ENCODE measurements at places on chromosomes 11 and 22.
A peak's percentile ranks its signal among the peaks of the same experiment; 100 is the strongest.

DNA sequence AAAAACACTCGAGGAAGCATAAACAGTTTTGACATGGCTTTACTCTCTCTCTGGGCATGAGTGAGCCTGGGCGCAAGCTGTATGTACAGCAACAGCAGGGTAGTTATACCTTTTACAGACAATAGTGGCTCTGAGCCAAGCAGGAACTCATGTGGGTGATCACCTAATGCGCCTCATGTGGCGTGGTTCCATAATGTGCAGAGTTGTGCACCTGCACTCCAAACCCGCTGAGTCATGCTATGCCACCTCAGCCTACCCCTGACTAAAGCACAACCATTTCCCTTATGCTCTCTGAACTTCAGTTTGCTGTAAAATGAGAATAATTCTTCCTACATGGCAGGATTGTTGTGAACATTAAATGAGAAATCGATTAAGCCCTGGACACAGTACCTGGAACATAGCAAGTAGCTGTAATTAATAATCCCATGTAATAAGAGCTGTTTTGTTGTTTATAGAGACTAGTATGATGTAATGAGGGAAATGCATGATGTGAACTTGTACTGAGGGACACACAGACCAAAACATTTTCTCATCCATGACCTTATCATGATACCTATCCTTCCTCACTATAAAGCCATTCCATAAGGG, 71.6 kb downstream of the CCDC34 start:
- DNase-seq: no peak

GRCh38 chr11:19253153-19253745, 12.5 kb upstream of the E2F8 start:
- no peak for DNase-seq

- no peak for DNase-seq
Measured at GRCh38 chr11:57131080-57131790, 50.5 kb upstream of the LRRC55 start.

GRCh38 chr11:84518631-84519183, 1108.4 kb downstream of the DLG2 start:
- DNase-seq: no peak

GRCh38 chr11:33709466-33709865, 8.8 kb upstream of the C11orf91 start:
- DNase-seq: no peak

DNA sequence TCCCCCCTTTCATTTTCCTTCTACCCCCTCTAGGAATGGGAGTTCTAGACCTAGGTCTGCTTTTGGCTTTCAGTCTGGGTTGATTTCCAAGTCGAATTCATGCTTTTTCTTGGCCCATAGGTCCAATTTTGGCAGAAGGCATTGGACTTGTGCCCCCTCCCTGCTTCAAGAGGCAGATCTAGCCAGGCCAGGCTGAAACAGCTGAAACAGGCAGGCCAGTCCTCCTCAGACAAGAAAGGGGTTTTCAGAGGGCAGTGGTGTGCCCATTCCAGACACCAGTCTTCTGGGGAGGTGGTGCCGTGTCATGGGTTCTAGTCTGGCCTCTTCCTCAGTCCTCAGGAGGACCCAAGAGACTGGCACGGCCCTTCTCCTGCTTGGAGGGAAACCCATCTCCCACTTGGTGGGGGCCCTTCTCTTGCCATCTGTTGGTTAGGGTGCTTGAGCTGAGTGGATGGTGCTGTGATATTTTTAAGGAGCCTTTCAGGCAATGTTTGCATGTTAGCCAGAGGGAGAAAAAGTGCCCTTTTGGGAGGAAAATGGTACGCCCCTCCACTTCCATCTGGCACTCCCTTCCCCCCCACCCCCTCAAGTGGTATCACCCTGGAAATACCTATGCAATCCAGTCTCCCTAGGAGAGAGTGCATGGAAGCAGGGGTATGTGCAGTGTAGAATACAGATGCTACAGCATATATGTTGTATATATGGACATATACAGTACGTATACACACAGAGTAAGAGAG, 53.6 kb downstream of the SYT13 start:
- DNase-seq: no peak

DNA sequence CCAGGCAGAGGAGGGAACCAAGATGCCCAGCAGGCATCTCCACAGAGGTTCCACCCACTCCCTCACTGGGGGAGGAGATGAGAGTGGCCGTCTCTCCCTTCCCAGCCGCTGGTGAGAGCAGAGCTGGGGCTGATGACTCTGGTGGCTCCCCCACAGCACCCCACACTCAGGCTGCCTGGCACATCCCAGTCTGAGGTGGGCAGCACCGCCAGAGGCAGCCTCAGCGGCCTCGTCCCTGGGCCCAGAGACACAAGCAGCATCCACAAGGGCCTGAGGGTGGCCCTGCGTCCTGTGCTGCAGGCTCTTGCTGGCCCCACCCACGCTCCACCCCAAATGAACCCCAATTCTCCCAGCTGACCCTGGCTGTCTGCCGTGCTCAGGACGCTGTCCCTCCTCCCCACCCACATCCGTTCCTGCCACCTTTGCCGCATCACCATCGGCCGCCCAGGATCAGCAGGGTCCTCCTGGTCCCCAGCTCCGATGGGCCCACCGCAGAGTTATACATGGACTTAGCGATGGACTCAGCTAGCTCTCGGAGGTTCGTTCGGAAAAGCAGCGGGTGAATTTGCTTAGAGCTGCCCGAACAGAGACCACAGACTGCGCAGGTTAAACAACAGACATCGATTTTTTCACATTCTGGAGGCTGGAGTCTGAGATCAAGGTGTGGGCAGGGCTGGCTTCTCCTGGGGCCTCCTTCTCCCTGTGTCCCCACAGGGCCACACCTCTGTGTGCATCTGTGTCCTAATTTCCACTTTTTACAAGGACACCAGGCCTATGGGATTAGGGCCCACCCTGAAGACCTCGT, 20.2 kb upstream of the CTSD start:
- DNase-seq: no peak

DNA sequence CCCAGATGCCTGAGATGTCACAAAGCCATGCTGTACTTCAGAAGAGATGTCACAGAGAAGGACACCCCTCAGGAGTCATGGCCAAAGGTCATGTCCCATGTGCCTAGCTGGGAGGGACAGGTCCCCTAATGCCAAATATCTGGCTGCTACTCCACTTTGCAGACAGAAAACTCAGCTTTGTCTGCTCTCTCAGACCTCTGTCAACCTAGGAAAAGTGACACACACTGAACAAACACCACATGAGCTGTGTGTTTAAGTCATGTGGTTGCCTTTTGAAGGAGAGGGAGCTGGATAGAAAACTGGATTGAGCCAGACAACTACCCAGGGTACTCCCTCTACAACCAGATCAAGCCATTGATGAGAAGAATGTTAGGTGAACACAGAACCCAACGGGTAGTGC, 3.5 kb downstream of the TRIM66 start:
- DNase-seq: no peak

DNA sequence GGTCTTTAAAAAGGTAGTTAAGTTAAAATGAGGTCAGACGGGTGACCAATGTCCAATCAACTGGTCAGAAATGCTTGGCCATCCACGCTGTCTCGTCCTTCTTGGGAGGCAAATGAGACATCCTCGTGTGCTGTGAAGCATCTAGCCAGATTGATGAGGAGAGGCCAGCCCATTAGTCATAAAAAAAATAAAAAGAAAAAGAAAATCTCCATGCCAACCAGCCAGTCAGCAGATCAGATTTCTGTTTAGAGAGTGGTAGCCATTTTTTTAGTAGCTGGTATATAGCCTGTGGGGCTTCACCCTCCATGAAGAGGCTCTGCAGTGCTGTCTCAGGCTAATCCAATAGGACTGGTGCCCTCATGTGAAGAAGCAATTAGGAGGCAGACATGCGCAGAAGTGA, 343.1 kb upstream of the SYN3 start:
- DNase-seq: no peak

- no peak for DNase-seq
Measured at GRCh38 chr22:20798974-20799373, 25.1 kb downstream of the SERPIND1 start.

- peak; percentile 30 for DNase-seq
Measured at GRCh38 chr11:14249121-14249963, 109.6 kb downstream of the RRAS2 start.

DNA sequence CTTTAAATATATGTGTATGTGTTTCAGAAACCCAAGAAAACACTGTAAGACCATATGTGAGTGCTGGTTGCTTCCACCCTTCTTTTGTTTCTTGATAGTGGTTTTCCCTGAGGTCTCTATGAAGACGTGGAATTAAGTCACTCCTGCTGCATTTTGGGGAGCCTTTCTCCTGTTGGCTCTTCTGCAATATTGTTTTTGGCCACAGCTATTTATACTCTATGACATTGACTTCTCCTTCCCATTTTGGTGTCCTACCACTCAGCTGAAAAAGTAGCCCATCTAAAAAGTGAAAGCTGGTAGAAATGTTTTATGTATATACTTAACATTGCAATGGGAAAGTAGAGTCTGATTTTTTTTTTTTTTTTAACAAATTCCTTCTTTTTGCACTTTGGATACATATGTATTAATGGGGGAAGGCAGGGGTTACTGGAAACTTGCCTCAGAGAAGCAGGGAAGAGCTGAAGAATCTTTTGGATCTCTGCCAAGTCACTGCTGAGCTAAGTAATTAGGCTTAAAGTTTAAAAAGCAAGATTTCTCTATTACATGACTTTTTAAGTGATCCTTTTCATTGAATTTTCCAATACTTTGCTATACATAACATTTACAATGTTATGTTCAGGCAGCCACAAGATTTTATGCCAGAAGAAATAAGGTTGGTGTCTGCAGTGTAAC, 1.8 kb downstream of the TTC17 start:
- peak; percentile 60 for DNase-seq

DNA sequence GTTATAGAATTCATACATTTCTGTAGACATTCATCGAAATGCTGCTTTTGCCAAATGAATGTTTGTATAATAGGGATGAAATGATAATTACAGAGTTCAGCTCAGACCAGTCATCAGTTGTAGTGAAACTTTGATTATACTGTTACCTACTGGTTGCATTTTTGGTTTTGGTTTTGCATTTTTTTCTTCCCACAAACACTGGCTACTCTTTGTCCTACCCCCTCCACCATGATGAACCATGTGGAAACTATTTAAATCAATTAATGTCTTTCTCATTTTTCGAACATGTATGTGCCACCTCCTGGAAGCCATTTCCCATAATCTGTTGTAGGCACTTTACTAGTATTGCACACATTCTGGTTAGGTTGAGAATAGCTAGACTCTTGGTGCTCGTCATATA, 75.3 kb upstream of the MTNR1B start:
- no peak for DNase-seq

DNA sequence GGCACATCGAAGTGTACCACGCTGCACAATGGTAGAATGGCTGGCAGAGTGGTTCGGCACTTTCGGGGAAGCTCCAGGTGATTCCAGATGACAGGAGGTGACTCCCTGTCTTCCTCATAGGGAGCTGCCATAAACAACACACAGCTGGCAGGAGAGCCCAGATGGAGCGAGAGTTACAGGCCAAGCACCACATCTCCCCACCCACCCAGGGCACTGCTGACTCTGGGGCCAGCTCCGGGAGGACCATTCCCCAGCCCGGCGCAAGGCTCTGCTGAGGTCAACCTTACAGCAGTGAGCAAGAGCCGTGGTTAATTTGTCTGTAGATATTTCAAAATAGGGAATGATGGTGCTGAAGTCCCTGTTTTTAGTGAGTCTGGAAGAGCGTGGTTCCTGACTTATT, 78.8 kb upstream of the HMGXB4 start:
- no peak for DNase-seq

DNA sequence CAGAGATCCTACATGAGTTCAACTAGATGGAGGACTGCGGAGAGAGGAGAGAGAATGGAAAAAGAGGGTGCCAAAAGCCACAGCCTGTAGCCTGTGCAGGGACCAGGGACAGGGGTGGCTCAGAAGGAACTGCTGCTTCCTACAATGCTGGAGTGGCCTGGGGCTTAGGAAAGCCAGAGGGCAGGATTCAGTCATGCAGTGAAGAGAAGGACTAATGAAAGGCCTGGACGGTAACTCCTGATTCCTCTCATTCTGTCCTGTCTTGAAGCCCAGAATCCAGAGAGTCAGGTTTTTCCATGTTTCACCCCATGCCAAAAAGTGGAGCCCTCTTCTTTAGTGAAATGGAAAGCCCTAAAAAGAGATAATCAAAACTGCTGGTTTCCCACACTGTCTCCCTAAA, 48.4 kb upstream of the INCENP start:
- DNase-seq: no peak

- no peak for DNase-seq
Measured at GRCh38 chr11:67273260-67273990, 7.2 kb downstream of the GRK2 start.

GRCh38 chr11:22472306-22472705, 134.1 kb downstream of the SLC17A6 start:
- no peak for DNase-seq

DNA sequence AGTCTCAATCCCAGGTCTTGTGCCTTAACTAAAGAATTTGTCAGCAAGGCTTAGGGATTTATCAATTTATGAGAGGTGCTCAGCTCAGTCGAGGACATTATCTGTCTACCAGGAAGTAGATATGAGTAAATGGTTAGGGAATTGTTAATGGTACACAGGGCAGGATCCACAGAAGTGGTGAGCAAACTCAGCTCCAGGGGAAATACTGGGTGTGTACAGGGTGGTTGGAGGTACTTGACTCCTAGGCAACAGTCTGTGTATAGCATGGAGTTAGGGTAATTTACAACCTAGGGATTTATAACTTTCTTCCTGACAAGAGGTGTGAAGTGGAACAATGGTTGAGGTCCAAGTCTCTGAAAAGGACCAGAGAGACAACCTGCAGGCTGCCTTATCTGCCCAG, 123.4 kb upstream of the OR9Q1 start:
- no peak for DNase-seq

DNA sequence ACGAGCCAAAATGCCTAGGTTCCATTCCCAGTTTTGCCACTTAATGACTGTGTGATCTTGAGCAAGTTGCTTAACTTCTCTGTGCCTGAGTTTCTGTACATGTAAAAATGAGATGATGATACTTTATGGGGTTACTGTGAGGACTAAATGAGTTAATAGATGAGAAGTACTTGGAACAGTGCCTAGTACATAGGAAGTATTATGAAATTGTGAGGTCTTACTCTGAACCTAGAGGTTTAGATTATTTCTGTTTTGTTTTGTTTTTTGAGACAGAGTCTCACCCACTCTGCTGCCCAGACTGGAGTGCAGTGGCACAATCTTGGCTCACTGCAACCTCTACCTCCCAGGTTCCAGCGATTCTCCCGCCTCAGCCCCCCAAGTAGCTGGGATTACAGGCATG, 227.0 kb upstream of the POU2AF2 start:
- DNase-seq: no peak

GRCh38 chr11:113637636-113638035, 68.5 kb downstream of the TMPRSS5 start:
- DNase-seq: no peak

- no peak for DNase-seq
Measured at GRCh38 chr11:118012083-118012669, 26.0 kb downstream of the IL10RA start.

GRCh38 chr11:44928144-44928543, 22.5 kb downstream of the TP53I11 start:
- no peak for DNase-seq

Data from SK-N-MC (cell line).